ENCODE measurements at places on chromosomes 7 and 10.

GRCh38 chr10:27815261-27815660 lies 69.6 kb upstream of the MKX start:
- no peak for DNase-seq

DNA sequence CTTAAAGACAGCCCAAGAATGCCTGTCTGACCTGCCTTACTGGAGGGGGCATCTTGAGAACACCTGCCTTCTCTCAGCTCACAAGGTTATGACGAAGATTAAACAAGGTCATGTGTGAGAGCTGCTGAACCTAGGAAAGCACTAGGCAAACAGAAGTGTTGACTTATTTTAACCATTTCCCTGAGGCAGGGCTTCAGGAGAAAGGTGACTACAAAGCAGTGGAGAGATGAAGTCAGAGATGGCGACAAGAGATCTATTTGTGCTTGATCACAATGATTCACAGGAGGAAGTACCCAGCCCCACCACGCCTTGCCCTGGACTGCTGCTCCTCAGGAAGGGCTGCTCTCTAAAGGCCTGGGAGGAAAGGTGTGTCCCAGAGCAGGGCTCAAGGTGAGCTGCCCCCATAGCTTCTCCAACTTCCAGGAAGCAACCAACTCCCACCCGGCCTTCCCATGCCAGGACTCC lies 27.8 kb downstream of the STN1 start:
- DNase-seq: no peak

- no peak for DNase-seq
Observed at GRCh38 chr10:33377658-33378025, 43.2 kb upstream of the NRP1 start.

DNA sequence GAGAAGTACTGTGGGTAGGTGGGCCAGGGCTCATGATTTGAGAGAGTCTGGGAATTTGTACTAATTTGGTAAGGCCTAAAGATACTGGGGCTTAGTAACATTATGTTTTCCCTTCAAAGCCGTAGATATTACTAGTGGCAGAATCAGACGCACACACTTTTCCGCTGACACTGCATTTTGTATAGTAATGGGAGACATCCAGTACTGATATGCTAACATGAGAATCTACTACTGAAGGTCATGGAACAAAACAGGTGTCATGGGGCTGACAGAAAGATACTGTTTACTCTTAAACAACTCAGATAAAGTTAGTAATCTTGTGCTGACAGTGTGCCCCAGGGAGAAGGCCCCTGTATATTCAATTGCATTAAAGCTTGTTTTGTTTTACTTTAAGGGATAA lies 11.1 kb upstream of the GIMAP7 start:
- no peak for DNase-seq

DNA sequence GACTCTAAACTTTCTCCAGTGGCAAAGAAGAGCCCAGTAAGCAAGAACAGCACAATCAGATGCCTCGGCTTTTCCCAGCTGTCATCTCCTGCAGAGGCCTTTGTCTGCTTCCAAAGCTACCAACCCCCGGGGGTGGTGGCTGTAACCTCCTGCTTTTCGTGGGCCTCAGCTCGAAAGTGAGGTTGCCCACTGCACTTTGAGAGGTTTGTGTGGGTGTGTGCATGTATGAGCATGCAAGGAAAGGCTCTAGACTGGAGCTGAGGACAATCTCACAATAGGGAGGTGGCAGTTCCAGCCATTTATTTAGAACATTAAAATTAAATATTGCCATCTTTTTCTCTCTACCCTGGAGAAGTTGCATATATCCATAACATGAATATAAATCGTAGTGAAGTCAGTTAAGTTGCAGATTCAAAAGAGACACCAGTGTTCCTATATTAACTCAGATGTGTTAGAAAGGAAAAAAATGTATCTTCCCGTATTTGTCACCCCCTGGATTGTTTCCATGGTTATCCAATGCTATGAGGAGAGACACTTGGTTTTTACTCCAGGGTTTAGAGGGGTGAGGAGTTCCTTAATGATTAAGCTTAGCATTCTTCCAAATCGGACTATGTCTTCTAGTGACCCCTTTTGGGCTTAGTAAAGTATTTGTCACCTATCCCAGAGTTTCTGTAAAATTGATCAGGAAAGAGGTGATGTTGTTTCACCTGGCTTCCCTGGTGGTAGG lies 781.1 kb downstream of the INHBA start:
- no peak for DNase-seq

DNA sequence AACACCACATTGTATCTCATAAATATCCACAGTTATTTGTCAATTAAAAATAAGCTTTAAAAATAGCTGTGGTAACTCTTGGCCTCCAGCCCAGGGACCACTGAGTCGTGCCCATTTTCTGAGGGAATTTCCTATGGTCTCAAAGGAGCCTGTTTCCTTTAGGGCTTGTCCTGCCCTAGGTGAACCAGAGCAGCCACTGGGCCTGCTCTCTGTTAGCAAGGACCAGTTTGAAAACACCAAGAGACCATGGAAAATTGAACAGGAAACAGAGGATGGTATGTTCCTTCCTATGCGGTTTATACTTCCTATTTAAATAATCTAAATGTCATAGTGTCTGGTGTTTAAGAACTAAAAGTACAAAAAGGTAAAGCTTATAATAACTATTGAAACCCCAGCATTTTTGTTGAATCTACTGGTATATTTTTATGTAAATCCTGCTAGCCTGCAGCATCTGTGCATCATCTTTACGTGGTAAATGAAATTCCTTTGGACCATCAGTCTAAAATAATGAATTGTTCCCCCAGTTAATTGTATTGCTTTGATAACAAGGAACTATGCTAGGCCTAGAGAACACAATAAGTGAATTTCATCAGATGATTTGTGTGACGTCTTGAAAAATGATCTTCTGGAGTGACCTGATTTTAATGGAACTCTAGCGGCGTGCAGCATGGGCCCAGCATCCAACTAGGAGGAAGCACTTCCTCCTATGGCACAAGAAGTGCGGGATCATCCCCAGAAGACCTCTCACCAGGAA lies 333.7 kb downstream of the GFRA1 start:
- DNase-seq: no peak

Measured in stimulated activated CD4-positive, alpha-beta T cell treated with anti-CD3 and anti-CD28 coated beads, Interleukin-2, amount 100 ng/mL, for 48 hours (primary cell).